Left hindlimb (tissue), 1 donor: ENCODE measurements at places on chromosomes 6 and 20.

- DNase-seq, result peak; percentile 78
Observed at GRCh38 chr6:111781041-111781708, 92.1 kb downstream of the FYN start.

- no peak for DNase-seq
Observed at GRCh38 chr20:24836661-24837299, 112.3 kb upstream of the CST7 start.

DNA sequence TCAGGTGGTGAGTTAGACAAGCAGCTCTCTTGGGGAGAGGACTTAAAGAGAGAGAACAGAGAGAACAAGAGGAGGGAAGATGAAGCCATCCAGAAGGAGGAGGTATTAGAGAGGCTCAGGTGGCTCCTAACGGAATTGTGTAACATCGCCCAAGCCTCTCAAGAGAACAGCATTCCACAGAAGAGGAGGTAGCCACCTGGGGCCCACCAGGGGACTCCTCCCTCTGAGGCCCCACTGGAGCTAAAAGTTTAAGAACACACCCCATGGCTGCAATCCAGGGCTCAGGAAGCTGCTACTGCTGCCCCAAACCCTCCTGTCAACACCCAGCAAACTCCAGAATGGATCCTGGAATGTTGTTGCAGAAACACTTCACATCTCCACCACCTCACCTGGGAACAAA lies 23.6 kb upstream of the MDFI start:
- no peak for DNase-seq

DNA sequence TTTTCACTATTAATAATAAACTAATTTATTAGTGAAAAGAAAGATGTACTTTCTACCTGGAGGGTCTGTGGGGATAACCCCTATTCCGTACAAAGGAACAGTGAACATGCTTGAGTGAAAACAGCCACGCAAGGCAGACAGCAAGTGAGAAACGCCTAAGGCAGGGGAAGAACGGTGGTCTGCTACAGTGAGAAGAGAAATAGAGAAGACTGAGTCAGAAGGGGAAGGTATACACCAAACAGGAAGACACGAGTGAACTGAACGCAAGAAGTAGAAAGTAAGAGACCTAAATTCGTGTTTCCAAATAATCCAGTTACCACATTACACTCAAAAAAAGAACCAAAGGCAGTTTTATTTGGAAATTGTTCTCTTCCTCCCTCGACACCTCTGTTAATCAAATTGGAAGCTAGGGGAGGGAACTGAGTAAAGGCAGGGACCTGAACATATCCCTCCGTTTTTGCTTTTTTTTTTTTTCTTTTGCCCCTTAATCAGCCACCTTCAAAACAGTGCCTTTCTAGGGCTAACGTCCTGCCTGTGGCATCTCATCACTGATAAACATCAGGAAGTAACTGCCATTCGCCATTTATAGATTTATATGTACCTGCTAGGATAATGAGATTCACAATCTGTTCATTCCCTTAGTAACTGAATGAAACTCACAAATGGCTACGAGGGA lies 48.9 kb downstream of the ATXN1 start:
- no peak for DNase-seq

- peak; percentile 62 for DNase-seq
Observed at GRCh38 chr20:1108437-1108920, 9.9 kb upstream of the PSMF1 start.

DNA sequence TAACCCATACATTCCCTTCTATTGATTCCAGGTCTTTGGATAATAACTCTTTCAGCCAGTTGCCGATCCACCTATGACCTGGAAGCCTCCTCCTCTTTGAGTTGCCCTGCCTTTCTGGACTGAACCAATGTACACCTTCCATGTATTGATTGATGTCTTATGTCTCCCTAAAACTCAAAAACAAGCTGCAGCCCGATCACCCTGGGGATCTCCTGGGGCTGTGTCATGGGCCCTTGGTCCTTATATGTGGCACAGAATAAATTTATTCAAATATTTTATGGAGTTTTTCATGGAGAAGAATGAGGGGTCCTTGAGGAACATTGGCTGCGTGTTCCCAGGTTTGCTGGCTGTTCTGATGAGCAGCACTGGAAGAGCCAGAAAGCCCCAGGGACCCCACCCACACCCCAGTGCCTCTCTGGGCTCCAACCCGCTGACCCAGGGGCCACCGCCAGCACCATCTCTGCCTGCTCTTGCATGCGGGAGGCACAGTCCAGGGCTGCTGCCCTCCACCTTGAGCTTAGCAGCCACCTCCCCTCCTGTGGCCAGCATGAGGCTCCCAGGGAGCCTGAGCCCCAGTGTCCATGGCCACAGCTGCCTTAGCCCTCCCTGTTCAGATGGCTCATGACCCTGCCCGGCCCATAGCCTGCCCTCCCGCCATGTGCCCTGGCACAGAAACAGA lies 36.5 kb upstream of the CST7 start:
- no peak for DNase-seq

- DNase-seq, result no peak
Observed at GRCh38 chr20:56606174-56606945, 22.7 kb upstream of the TFAP2C start.

DNA sequence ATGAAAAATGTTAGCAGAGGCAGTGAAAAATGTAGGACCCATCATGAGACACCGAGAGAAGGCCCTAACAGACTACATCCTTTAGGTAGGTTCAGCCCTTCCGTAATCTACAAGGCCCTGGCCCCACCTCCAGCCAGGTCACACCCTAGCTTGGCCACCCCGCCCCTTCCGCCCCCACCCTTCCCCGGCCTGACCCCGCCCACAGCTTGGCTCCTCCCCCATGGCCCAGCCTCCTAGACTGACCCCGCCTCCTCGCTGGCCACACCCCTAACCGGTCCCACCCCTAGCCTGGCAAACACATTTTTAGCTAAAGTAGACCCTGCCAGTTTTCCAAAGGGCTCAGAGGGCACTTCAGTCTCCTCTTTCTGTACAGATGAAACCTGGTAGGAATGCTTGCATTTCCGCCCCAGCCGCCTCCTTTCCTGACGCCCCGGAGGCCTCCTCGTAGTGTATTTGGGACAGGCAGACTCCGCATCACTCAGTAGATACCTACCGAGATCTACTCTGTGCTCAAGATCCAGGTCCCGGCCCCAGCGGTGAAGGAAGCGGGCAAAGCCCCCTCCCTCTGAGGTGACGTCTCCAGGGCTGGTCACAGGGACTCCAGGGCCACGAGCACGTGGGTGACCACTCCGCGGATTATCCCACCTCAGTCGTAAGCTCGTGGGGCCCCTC lies 443.5 kb downstream of the PREX1 start:
- no peak for DNase-seq

DNA sequence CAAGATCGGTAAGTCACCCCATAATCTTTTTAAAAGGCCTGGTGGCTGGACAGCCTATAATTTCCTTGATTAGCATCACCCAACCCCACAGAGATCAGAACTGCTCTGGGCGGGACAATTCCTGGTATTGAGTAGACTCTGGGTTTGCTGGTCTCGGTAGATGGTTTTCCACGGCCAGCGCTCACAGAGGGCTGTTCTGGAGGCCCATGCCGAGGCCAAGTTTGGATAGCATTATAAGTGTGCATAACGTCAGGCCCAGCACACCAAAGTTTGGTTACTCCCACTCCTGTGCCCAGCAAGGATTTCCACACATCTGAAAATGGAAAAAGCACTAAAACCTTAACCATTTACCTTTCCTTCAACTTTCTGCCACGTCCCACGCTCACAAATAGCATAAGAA lies 104.7 kb upstream of the RREB1 start:
- DNase-seq, result no peak

GRCh38 chr6:85353012-85353411 lies 96.9 kb upstream of the NT5E start:
- DNase-seq, result no peak
